ENCODE measurements at places on chromosomes 4 and X. TPM values are rescaled to one million over a fixed set of nuclear protein-coding genes. Genes with fewer than 3 reads are reported as not detected.

Gene CPE
- 885 TPM for total RNA-seq

Gene ANAPC4
- total RNA-seq: 20.7 TPM

Gene MUC7
- not detected for total RNA-seq

Gene PABPC1L2B
- 2.0 TPM for total RNA-seq

Gene MAGEC2
- total RNA-seq: 29.1 TPM

Gene NAT8L
- total RNA-seq: 0.41 TPM

Gene SHROOM4
- total RNA-seq: 6.1 TPM

Gene FAM236D
- not detected for total RNA-seq

Gene FDCSP
- not detected for total RNA-seq

Gene C4orf51
- not detected for total RNA-seq

Gene RPS6KA6
- total RNA-seq: 5.3 TPM

Gene CCKAR
- total RNA-seq: not detected

Gene SAGE1
- total RNA-seq: not detected

Gene CD38
- 9.9 TPM for total RNA-seq

Gene TRO
- 9.7 TPM for total RNA-seq

Gene YIPF6
- total RNA-seq: 41.8 TPM

GRCh38 chrX:119636419-119636818 is 30.2 kb upstream of the NKRF start:
- no peaks in the 10 kb centered on the region for H3K27me3 ChIP-seq
- no peak for DNase-seq
- H3K4me1 ChIP-seq: no peaks in the 10 kb centered on the region

GRCh38 chr4:110621839-110622751 is 782 bp downstream of the PITX2 start:
- no peak for DNase-seq
- H3K4me3 ChIP-seq: peak overlapping the region; percentile 35
- peaks cover 3% of the 10 kb centered on the region for H3K4me1 ChIP-seq
- H3K36me3 ChIP-seq: no peaks in the 10 kb centered on the region
- no peak overlapping the region for H3K27ac ChIP-seq
- H3K27me3 ChIP-seq: peaks cover 49% of the 10 kb centered on the region

GRCh38 chr4:81997313-81997712 is 376.5 kb downstream of the HNRNPD start:
- no peak overlapping the region for H3K4me3 ChIP-seq
- H3K27ac ChIP-seq: no peak overlapping the region
- DNase-seq: no peak
- H3K4me1 ChIP-seq: no peaks in the 10 kb centered on the region
- no peaks in the 10 kb centered on the region for H3K36me3 ChIP-seq

DNA sequence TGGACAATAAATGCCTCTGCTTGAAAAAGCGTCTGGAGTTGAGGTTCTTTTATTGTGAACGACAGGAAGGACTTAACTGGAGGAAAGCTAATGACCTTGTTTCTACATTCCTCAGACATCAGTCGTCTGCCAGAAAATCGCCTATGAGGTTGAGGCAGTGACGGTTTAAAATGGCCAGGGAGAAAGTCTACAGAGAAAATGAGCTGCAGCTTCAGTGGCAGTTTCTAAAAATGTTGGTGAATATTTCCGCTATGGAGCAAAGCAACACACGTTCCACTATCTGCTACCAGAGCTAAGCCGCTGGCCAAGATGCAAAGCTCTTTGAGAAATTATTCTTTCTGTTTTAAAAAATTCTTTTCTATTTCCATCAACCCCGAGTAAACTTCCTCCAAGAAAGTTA is 116.9 kb upstream of the GALNT7 start:
- no peak overlapping the region for H3K27ac ChIP-seq
- H3K4me1 ChIP-seq: no peaks in the 10 kb centered on the region
- no peak overlapping the region for H3K4me3 ChIP-seq
- DNase-seq: no peak
- no peaks in the 10 kb centered on the region for H3K36me3 ChIP-seq

GRCh38 chr4:42425146-42426065 is 28.1 kb downstream of the SHISA3 start:
- H3K4me3 ChIP-seq: no peak overlapping the region
- no peak overlapping the region for H3K27ac ChIP-seq
- DNase-seq: no peak
- no peaks in the 10 kb centered on the region for H3K27me3 ChIP-seq

- no peaks in the 10 kb centered on the region for H3K27me3 ChIP-seq
- H3K4me3 ChIP-seq: no peak overlapping the region
Measured at GRCh38 chr4:187547316-187547715, 448.3 kb upstream of the ZFP42 start.

- H3K4me1 ChIP-seq: no peaks in the 10 kb centered on the region
- H3K27me3 ChIP-seq: no peaks in the 10 kb centered on the region
- DNase-seq: no peak
- no peak overlapping the region for H3K27ac ChIP-seq
- H3K4me3 ChIP-seq: no peak overlapping the region
Measured at GRCh38 chrX:124895947-124896346, 423.7 kb upstream of the TEX13C start.

- H3K4me1 ChIP-seq: no peaks in the 10 kb centered on the region
- DNase-seq: no peak
- H3K27ac ChIP-seq: no peak overlapping the region
- H3K27me3 ChIP-seq: no peaks in the 10 kb centered on the region
Measured at GRCh38 chrX:41705680-41706374, 17.1 kb downstream of the GPR34 start.

DNA sequence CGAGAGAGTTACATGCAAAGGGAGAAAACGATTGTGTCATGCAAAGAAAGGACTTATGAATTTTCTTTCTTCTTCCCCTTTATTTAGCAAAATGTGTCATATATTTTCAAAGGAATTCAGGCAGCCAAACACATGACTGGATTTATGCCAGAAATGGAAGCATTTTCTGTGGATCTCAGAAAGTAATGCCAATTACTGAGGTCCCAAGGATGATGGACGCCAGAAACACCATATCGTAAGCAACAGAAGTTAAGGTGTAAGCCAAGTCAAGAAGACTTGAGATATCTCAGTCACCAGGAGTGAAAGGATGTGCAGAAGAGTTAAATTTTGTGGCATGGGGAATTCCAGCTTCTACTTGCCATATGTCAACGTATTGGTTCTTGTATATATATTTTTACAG is 255.1 kb downstream of the GBA3 start:
- H3K27ac ChIP-seq: no peak overlapping the region
- no peaks in the 10 kb centered on the region for H3K36me3 ChIP-seq
- no peak for DNase-seq
- H3K27me3 ChIP-seq: no peaks in the 10 kb centered on the region
- H3K4me3 ChIP-seq: no peak overlapping the region
- H3K4me1 ChIP-seq: no peaks in the 10 kb centered on the region

GRCh38 chrX:3143043-3143799 is 102.0 kb downstream of the ARSF start:
- no peak overlapping the region for H3K4me3 ChIP-seq
- no peaks in the 10 kb centered on the region for H3K4me1 ChIP-seq
- H3K36me3 ChIP-seq: no peaks in the 10 kb centered on the region
- no peaks in the 10 kb centered on the region for H3K27me3 ChIP-seq
- H3K27ac ChIP-seq: no peak overlapping the region

DNA sequence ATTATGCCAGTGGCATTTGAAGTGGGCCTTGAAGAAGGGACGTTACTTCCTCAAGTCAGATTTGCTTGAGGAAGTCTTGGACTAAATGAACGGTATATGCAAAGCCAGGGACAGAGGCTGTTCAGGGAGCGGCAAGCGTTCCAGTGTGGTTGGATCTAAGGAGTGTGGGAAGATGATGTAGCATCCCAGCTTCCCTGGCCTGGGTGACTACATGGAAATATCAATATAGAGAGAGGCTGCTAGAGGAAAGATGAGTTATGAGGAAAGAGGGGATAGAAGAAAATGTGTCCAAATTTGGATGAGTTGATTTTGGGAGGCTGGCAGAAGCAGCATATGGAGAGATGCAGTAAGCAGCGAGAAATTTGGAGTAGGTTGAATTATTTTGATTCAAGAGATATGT is 432.5 kb upstream of the TENM3 start:
- no peak overlapping the region for H3K27ac ChIP-seq
- H3K36me3 ChIP-seq: no peaks in the 10 kb centered on the region
- DNase-seq: no peak
- no peaks in the 10 kb centered on the region for H3K4me1 ChIP-seq

DNA sequence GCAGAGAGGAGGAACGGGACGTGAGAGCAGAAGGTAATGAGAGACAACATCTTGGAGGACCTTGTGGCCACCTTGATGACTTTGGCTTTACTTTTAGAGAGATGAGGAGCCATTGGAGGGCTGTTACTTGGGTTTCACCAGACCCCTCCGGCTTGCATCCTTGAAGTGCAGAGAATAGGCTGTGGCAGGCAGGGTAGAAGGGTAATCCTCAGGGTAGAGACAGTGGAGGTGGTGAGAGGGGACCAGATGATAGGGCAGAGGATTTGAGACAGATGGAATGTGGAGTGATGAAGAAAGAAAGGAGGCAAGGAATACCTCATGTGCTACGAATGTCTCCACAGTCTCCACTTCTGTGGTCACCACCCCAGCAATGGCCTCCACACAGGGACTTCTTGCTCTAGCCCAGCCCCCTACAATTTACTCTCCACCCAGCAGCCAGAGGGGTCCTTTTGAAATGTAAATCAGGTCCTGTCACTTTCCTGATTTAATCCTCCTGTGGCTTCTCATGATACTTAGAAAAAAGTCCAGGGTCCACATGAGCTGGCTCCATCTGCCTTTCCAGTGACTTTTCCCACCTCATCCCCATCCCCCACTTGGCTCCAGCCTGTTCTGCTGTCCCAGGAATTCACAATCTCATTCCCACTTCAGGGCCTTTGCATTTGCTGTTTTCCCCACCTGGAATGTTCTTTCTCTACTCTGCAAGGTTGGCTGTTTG is 115.0 kb downstream of the PJA1 start:
- H3K4me3 ChIP-seq: no peak overlapping the region
- H3K4me1 ChIP-seq: no peaks in the 10 kb centered on the region
- no peaks in the 10 kb centered on the region for H3K27me3 ChIP-seq
- no peak for DNase-seq
- no peak overlapping the region for H3K27ac ChIP-seq
- H3K36me3 ChIP-seq: no peaks in the 10 kb centered on the region

DNA sequence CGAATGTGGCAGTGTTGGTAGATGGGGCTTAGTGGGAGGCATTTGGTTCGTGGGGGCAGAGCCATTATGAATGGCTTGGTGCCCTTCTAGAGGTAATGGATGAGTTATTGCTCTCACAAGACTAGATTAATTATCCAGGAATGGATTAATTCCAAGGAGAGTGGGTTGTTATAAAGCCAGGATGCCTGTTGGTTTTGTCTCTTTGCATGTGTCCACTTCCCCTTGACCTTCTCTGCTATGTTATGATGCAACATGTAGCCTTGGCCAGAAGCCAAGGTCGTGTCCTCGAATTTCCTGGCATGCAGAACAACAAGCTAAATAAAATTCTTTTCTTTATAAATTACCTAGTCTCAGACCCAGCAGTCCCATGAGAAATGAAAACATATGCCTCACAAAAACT is 111.2 kb upstream of the PLS3 start:
- no peak overlapping the region for H3K27ac ChIP-seq
- no peaks in the 10 kb centered on the region for H3K4me1 ChIP-seq
- DNase-seq: no peak
- no peak overlapping the region for H3K4me3 ChIP-seq
- H3K27me3 ChIP-seq: no peaks in the 10 kb centered on the region

GRCh38 chrX:9019151-9019550 is 14.8 kb downstream of the FAM9B start:
- H3K4me1 ChIP-seq: no peaks in the 10 kb centered on the region
- no peak overlapping the region for H3K27ac ChIP-seq
- no peak for DNase-seq
- no peaks in the 10 kb centered on the region for H3K36me3 ChIP-seq
- H3K27me3 ChIP-seq: no peaks in the 10 kb centered on the region

GRCh38 chr4:113943863-113944262 is 35.6 kb downstream of the ARSJ start:
- H3K4me3 ChIP-seq: no peak overlapping the region
- H3K27ac ChIP-seq: no peak overlapping the region
- H3K4me1 ChIP-seq: no peaks in the 10 kb centered on the region
- no peak for DNase-seq

DNA sequence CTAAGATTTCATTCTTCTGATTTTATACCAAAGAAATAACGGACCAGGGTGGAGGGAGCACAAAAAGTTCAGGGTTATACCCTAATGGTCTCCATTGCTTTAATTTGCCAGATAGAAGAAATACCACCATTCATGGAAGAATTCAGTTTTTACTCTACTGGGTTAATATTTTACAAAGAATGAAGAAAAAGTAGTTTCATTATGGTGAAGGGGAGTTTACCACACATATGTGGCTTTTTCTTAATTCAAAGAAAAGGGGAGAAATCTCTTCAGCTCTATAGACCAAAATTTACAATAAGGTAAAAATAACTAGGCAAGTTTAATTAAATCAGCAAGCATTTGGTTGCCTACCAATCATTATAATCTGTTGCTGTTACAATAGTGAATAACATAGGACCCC is 37.6 kb downstream of the CASK start:
- no peaks in the 10 kb centered on the region for H3K4me1 ChIP-seq
- no peak for DNase-seq
- no peak overlapping the region for H3K4me3 ChIP-seq
- H3K27ac ChIP-seq: no peak overlapping the region

- DNase-seq: peak; percentile 4
- no peaks in the 10 kb centered on the region for H3K27me3 ChIP-seq
- no peak within 1 kb of the TSS for H3K27ac ChIP-seq
- H3K4me3 ChIP-seq: peak within 1 kb of the TSS; percentile 4
Measured at GRCh38 chrX:28586981-28587551, at the start of gene IL1RAPL1. TSS of gene IL1RAPL1 (plus strand) at chrX:28587446.

DNA sequence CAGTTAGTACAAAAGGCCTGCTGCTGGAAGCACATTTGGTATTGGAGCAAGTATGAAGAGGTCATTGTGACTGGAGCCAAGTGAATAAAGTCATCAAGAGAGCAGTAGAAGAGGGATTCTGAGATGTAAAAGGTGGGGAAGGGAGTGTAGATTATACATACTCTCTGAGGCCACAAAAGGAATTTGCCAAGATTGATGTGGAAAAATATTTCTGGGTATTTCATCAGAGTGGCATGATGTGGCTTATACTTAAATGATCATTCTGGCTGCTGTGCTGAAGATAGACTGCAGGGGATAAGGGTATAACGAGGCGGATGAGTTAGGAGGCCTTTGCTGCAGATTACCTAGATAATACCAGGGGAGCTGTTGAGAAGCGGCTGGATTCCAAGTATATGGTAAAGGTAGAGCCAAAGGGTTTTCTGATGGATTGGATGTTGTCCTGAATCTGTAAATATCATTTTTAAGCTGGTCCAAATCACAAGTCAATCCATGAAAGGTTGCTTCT is 231.8 kb upstream of the AGA start:
- H3K27ac ChIP-seq: no peak overlapping the region
- no peaks in the 10 kb centered on the region for H3K4me1 ChIP-seq
- no peak overlapping the region for H3K4me3 ChIP-seq

Measured in prostate gland (tissue), 2 donors.